ENCODE measurements at places on chromosomes 5 and 9.

DNA sequence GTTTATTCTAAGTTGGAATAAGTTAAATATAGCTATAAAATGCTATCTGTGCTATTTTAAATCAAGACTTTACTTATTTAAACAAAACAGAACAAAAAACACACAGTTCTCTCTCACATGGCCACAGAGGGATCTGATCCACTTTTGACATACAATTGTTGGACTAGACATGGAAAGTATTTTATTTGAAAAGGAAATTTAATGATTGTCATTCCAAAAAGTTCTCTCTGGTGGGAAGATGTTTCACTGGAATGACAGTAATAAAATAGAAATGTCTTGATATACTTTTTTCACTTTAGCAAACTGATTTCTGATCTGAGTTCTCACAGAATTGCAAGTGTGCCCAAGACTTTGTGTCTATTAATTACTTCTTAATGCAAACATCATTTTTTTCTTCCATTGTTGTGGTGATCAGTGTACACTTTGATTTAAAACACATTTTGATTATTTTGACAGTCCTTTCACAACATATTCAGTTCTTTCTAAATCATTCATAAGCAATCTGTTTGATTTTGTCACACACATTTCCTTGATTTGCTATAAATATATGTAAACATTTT is 30.1 kb upstream of the MINAR2 start:
- no peak for DNase-seq

DNA sequence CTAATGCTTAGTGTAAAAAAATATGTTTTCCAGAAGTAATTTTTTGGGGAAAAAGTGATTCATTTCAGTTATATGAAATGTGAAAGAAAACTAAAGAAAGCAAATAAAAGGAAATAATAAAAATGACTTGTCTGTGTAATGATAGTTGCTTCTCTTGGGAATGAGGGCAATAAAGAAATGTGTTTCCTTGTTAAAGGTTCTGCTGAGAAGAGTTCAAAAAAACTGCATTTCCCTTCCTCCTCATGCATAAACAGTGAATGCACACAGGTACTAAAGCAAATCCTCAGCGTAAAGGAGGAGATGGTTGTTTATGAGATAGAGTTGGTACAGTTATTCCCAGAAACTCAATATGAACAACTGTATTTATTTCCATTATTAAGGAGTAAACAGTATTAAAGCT is 307.6 kb downstream of the GLIS3 start:
- DNase-seq: no peak

GRCh38 chr5:88663793-88664216 is 219.2 kb downstream of the MEF2C start:
- no peak for DNase-seq

DNA sequence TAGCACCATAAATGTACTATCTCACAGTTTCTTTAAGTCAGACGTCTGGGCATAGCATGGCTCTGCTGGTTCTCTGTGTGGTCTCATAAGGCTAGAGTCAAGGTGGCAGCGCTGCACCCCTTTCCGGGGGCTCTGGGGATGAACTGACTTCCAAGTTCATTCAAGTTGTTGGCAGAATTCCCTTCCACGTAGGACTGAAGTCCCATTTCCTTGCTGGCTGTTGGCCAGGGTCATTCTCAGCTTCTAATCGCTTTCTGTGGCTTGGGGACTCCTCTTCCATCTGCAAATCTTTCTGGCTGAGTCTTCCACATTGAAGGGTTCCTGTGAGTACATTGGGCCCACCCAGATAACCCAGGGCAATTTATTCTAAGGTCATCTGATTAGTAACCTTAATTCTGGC is 211.0 kb downstream of the AGTPBP1 start:
- no peak for DNase-seq

DNA sequence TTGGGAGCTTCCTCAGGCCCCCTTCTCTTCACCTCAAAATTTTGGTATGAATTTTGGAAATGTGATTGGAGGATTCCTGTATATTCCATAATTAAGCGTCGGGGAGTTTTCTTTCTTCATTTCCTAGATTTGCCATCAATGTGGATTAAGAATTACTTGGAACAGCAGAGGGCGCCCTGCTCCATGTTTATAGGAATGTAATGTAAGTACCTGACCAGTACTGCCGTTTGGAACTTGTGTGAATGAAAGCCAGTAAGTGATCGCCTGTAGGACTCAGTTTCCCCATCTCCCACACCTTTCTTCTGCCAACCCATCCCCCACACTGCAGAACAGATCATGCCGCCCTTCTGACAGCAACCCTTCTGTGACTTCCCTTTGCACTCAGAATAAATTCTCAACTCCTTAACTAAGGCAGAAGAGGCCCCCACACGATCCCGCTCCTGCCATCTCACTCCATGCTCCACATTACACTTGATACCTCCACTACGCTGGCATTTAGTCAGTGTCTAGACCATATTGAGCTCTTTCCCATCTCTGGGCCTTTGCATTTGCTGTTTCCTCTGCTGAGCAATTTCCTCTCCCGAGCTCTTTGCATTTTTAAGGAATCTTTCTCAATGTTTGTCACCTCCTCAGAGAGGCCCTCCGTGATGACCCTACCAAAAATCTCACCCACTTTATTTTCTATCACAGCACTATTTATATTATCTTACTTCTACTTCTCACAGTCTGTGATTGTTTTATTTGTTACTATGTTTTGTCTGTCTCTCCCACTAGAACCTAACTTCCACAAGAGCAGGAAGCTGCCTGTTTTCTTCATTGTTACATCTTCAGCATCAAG is 79.5 kb upstream of the HTR4 start:
- peak; percentile 88 for DNase-seq

DNA sequence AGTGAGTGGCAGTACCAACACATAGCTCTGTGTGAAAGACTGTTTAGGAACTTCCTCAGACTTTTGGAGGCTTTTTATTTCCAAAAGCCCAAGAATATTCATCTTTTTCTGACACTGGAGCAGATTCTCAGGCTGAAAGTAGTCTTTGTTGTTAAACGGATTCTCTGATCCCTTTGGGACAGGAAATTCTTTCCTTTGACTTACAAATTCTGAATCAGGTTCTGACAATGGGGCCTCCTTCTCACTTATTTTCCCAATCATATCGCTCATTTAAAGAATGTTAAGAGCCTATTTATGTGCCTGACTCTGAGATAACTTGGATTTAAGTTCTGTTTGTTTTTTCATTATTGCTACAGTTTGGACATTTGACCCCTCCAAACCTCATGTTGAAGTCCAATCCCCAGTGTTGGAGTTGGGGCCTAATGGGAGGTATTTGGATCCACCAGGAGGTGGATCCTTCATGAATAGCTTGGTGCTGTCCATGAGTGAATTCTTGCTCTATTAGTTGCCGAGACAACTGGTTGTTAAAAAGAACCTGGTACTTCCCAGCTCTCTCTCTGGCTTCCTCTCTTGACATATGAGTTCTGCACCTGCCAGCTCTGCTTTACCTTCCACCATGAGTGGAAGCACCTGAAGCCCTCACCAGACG is 4.1 kb upstream of the ADGRV1 start:
- DNase-seq: no peak

GRCh38 chr5:78472469-78473106 is 112.2 kb downstream of the SCAMP1 start:
- DNase-seq: no peak

Measured in body of pancreas (tissue), 4 donors.